ENCODE measurements at places on chromosomes 5 and 9.

DNA sequence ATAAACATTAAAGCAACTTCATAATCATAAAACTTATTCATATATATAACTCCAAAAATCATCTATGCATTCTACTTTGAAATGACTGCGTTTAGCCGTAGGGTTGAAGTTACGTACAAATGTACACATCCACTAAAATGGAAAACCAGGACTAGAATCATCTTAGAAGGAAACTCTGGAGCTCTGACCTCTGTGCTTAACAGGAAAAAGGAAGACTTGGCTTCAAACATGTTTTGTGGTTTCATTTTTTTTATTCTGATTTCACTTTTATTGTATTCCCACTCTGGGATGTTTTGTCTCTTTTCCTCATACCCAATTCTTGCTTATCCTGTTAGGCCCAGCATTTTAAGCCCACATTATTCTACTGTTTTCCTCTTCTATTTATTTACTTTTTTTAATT lies 44.9 kb downstream of the GRAMD2B start:
- no peak for DNase-seq

- no peak for DNase-seq
Observed at GRCh38 chr9:18629136-18629535, 155.2 kb downstream of the ADAMTSL1 start.

GRCh38 chr5:160959804-160960203 lies 107.8 kb upstream of the ATP10B start:
- DNase-seq, result no peak

GRCh38 chr9:90956026-90956810 lies 154.6 kb downstream of the SYK start:
- no peak for DNase-seq

GRCh38 chr5:115624994-115625393 lies 842 bp downstream of the TMED7 start:
- no peak for DNase-seq

- no peak for DNase-seq
Observed at GRCh38 chr9:125436613-125437443, 175.2 kb downstream of the GAPVD1 start.

GRCh38 chr5:50958852-50959457 lies 292.5 kb downstream of the PARP8 start:
- peak; percentile 10 for DNase-seq

- no peak for DNase-seq
Observed at GRCh38 chr9:86503314-86503713, 149.1 kb upstream of the TUT7 start.

- no peak for DNase-seq
Observed at GRCh38 chr5:116394186-116394867, 180.3 kb downstream of the SEMA6A start.

DNA sequence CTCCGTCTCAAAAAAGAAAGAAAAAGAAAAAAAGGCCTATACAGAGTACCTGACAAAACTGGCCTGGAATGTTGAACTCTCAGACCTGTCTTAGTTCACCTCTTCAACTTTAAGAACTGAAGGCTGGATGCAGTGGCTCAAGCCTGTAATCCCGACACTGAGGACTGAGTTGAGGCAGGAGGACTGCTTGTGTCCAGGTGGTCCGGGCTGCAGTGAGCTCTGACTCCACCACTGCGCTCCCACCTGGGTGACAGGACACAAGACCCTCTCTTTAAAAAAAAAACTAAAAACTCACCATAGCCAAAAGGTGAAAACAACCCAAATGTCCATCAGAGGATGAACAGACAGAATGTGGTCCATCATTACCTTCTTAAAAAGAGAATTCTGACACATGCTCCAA lies 6.4 kb downstream of the MRPL41 start:
- no peak for DNase-seq

DNA sequence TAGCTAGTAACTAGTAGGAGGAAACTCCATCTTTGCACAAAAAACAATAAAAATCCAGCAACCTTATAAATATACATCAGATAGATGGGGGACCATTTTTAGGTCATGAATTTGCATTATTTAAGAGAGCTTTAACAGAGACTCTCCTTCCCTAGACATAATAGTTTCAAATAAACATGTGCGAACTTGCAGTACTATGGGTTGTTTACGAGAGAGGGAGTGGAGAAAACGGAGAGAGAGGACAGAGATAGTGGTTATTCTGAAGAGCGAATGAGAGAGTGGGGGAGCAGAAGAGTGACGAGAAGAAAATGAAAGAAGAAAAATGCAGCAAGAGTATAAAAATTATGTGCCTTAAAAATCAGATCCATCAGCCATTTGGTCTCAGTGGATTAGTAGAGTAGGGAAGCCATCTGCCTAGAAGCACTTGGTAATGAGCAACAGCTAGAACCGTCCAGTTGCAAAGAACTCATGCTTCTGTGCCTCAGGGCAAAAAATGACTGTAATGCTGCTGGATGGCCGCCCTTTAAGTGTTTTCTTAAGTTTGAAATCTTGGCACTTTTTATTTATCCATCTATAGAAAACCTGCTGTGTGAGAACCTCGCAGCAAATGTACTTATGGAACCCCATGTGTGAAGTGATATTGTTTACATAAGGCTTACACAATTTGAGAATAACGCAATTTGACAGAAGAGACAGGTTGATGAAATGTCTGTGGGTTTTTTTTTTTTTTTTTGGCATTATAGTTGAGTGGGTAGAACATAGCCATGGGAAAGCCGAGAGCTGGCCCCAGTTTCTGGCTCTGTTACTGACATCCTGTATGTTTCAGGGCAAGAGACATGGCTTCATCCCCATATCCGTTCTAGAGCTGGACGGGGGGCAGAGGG lies 95.6 kb upstream of the ZNF608 start:
- DNase-seq, result no peak

DNA sequence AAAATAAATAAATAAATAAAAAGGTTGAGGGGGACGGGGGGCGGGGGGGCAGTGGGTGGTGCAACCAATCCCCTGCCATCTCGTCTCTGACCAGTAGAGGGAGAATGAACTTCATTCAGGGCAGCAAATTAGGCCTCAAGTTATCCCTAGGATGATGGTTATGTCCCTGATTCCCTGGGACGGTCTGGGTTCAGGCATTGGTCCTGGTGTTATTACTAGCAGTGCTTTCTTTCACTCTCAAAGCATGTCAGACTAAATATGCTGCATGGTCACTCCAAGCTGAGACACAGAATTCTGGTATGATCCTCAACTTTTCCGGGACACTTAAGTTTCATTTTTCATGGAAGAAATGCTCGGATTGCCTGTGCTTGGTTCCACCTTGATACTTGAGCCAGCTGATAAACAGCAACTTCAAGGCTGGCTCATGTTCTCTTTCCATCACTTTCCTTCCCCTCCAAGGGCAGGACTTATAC lies 59.4 kb downstream of the DAP start:
- peak; percentile 17 for DNase-seq

- no peak for DNase-seq
Observed at GRCh38 chr9:36603006-36603405, 30.3 kb downstream of the MELK start.

- DNase-seq, result no peak
Observed at GRCh38 chr9:126613651-126614050, at the start of gene LMX1B. LMX1B (plus strand) TSS chr9:126613928; CDS start chr9:126614450, 522 bp downstream.

DNA sequence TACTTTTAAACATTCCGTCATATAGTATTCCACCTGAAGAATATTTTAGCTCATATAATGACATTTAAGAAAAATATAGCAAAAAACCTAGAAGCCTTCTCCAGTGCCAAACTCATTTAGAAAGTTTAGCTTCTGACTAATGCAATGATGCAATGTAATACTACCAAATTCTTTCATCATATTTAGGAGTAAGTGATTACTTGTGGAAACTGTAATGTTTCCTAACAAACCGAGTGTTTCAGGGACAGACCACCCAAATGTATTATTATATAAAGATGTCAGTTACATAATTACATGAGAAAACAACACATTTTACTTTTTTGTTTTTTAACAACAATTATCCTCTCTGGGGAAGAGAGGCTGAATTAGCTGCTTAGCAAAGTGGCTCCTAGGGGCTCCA lies 316.2 kb downstream of the ARL15 start:
- DNase-seq, result no peak

DNA sequence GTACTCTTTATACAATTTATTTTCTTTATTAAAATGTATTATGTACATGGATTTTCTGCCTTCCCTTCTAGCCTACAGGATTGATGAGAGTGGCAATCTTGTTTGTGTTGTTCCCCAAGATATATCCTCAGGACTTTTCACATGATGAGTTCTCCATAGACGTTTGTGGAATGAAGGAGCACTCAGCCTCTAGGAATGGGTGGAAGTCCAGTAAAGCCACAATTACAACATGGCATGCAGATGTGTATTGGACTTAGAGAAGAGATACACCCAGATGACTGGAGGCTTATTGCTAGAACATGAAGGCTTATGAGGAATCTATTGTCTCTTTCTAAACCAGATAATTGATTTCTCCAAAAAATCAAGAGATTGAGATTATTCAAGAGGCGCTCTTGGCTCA lies 8.2 kb upstream of the DOCK2 start:
- no peak for DNase-seq

GRCh38 chr5:106097340-106097739 lies 1573.4 kb downstream of the EFNA5 start:
- no peak for DNase-seq

- DNase-seq, result no peak
Observed at GRCh38 chr5:145697251-145697990, 137.7 kb downstream of the PRELID2 start.

DNA sequence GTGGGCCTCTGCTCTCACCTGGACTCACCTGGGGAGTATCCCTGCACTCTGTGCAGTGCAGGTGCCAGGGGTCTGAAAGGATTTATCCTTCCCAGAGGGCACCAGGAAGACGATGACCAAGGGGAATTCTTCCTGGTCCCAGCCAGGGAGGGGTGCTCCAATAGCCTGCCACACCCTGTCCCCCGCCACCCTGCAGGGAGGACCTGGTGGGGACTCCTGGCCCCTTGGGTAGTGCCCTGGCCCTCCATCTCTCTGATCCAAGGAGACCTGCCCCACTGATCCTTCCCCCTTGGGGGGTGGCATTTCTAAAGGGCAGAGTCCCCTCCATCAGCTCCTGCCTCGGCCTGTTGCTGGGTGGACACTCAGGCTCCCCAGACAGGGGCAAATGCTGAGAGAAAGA lies 70.7 kb downstream of the NTNG2 start:
- no peak for DNase-seq

GRCh38 chr9:137987244-137988030 lies 109.9 kb downstream of the CACNA1B start:
- no peak for DNase-seq

DNA sequence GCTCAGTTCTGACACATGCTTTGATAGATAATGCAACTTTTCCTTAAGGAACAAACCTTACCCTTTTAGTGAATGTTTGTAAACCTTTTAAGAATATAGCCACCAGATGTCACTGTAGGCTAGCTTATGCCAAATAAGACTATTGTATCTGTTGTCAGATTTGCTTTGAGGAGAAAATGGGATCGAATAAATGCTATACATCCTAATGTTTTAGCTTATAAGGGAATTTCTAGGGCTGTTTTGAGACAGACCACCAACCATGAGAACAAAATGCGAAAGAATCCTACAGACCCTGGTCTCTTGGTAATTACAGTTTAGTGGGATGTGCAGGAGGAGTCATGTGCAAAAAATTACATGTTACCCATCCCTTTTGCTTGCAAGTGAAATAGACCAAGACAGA lies 127.6 kb upstream of the NMUR2 start:
- DNase-seq, result peak; percentile 25

DNA sequence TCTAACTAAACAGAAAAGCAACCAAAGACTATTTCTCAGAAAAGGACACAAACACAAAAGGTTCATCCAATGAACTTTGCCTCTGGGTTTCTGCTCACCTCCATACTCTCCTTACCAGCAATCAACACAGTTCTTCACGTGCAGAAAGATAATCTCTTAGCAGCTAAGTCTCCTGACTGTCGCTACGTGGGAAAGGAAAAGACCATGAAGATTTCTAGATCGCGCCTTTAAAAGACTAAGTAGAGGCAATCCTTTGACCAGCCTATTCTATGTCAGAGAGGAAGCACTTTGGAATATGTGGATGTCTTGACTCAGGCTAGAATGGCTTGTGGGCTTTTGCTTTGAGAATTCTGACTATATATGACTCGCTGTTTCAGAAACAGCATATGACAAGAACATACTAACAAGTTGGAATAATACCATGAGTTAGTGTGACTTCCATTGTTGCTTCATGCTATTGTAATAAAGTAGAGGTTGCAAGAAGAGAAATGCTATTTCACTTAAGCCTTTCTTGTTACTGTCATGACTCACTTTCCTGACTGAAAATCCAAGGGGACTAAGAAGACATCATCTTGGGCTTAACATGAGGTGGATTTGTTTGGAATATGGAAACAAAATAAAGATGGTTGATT lies 339.5 kb upstream of the RFX3 start:
- DNase-seq, result no peak

DNA sequence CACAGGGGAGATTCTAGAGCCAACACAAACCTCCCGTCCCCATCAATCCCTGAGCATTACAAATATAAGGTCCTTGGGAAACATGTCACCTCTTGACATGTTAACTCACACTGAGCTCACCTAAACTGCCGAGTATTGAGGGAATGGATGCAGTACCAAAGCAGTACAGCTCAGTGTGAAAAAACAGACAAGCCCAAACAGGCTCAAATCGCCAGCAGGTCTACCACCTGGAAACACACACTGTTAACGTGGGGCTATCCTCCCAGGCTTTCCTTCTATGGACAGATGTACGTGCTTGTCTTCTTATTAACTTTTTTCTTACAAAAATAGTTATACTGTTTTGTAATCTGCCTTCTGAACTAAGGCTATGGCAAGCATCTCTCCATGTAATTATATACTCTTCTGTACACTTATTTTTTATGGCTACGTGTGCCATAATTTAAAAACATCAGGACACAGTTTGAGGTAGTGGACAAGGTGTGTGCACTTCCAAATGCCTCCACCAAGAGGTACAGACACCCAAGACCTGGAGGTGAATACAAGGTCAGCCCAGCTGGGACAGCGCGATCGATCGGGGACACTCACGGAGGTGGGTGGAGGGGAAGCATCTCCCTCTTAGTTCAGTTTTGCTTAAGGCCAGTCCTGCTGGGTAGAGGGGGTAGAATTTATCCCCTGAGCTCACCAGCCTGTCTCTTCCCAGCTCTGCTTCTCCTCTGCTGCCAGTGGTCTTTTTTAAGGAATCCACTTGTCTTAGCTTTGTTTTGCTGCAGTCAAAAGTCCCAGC lies 76.5 kb downstream of the DAP start:
- no peak for DNase-seq

DNA sequence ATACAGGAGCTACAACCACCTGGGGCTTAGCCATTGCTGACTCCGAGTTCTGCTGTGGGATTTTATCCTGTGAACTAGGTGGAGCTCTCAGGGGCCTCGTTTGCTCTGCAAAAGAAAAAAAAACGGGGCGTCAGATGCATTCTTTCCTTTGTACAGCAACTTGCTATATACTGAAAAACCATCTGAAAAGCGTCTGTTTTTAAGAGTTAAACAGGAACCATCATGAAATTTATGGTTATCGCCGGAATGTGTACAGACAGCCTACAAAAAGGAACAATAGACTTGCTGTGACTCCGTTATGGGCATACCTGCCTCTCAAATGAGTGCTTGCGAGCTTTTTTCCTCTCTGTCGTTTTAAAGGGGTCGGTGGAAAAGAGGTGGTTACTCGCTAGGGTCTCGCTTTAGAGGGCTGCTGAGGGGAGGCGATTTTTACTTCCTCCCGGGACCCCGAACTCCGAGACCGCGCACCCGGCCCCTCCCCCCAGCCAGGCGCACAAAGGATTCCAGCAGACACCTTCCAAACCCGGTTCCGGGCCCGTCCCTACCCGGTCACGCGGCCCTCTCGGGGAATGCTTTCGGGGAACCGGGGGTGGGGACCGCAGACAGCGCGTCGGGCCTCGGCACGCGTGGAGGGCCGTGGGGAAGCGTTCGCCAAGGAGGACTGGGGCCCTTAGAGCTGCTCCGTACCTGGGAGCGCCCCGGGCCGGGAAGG lies 826 bp downstream of the PAIP1 start:
- DNase-seq, result peak; percentile 6

All from DMS153 (cell line).